ENCODE measurements at places on chromosomes 1 and 21.
A peak's percentile ranks its signal among the peaks of the same experiment; 100 is the strongest.

DNA sequence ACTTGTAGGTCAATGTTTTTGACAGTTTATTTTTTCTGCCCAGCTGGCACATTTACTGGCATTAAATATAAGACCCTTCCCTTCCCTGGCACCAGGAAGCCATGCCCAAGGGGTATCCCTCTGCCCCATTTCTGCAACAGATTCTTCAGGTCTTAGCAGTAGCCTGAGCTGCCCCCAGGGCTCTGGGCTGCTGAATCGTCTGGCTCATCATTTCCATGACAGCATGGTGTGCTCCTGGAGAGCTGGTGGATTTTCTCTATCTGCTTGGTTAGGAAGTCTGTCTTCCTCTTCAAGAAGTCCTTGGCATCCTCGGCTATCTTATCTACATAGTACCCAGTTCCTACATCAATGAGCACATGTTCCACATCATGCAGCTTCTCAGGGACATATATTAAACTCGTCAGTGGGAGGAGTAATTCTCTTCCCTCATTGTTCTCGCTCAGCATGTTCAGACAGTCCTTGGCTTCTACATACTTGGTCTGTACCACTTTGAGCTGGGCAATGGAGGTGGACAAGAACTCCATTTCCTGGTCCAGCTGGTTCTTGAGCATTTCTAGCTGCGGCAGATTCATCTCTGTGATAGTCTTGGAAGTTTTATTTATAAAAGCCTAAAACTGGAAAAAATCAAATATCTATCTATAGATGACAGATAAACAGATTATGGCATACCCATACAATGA is 23.5 kb downstream of the MIA3 start:
- no peak for DNase-seq

DNA sequence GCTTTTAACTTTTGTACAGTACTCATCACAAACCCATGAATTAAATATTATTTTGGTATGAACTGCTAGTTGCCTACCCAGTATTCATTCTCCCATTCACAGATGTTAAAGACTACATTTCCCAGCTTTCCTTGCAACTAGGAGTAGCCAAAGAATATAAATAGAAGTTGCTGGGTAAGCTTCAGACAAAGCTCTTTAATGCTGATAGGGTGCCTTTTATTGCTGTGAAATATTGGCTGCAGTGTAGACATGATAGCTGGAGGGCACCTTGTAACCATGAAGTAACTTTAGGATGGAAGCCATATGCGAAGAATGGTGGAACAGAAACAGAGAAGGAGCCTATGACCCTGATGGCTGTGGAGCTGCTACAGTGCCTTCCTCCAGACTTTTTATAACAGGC is 16.7 kb downstream of the JUN start:
- DNase-seq, result no peak

DNA sequence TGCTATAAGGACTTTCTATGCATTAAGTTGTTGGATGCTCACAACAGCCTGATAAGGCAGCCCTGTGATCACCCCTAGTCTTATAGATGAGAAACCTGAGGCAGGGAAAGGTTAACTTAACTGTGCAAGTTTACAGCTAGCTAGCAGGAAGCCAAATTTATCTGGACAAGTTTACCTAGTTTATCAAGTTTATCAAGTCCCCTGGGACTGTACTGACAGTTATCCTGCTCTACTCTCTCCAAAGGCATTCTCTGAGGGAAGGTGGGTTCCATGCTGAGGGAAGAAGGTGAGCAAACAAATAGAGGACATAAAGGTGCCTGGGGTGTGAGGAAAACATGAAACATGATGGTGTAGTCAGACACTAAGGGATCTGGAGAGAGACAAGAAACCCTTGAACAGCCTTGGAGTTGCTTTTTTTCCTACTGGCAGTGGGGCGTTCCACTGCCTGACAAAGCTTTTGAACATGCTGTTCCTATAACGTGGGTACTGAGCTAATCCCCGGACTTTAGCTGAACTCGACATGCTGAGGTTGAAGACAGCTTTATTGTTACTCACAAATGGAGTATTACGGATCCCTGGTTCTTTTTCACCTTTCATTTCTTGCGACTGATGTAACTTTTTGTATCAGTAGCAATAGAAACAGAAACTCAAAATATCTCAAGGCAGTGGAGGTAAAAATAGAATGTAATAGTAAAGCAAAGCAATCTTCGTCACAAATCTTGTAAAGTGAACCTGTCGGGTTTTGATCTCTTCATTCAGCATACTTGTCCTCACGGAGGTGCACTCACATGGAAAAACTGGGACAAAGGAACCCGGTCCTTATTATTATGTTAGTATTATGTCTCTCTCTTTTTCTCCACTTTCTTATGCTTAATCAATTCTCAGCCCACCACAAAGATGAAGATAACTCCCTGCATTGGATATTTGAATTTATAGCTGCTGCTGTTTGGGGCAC is 42.4 kb upstream of the ESRRG start:
- no peak for DNase-seq

DNA sequence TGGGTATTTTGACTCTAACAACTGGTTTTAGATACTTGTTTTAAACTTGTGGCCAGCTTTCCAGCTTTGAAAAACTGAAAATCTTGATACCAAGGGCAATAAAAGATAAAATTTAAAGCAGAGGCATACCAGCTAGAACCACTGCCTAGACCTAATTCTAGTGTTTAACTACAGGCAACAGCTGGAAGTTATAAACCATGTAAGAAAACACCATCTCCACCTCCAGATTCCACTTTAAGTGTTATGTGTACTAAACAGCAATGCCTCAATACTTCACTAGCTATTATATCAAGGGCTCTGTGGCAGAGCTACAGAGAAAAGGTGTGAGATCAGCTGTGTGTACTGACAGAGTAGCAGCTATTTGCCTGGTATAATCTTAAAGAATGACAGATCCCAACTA is 69.5 kb downstream of the LPAR3 start:
- DNase-seq, result no peak

- no peak for DNase-seq
These were observed 35.3 kb upstream of the CLIC4 start for GRCh38 chr1:24709791-24710441.

GRCh38 chr1:163275222-163275621 is 46.5 kb upstream of the NUF2 start:
- no peak for DNase-seq

GRCh38 chr1:148158341-148159003 is 6.4 kb upstream of the NBPF11 start:
- peak; percentile 26 for DNase-seq

All from iPS-NIHi11 (cell line).